ENCODE measurements at places on chromosomes 6 and 20.

GRCh38 chr6:11685481-11686093 is 93.0 kb downstream of the ADTRP start:
- no peak for DNase-seq

GRCh38 chr6:169157197-169158148 is 96.2 kb downstream of the THBS2 start:
- DNase-seq, result no peak

DNA sequence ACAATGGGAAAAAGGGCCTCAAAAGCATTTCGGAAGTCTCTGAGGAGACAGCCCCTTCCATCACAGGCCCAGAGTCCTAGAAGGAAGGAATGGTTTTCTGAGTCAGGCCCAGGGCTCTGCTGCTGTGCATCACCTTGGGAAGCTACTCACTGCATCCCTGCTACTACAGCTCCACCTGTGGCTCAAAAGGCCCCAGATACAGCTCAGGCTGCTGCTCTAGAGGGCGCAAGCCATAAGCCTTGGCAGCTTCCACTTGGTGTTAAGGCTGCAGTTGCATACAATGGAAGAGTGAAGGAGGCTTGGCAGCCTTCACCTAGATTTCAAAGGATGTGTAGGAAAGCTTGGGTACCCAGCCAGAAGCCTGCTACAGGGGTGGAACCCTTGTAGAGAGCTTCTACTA is 54.8 kb downstream of the MEI4 start:
- no peak for DNase-seq

DNA sequence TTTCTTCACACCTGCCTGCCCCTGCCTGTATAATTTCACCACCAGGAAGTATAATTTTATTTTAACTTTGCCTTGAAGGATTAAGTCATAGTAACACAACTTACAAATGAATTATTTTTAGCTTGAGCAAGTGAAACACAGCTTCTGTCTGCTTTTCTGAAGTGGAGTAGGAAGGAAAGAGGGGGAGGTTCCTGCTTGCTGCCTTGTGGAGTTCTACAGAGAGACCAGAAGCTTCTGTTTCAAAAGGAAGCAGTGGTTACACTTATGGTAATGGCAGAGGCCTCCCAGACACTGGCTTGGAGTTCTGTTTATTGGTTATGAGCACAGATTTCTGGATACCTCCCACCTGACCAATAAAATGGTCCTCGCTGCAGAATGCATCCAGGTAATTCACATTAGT is 159.6 kb downstream of the TMEM200A start:
- DNase-seq, result no peak

GRCh38 chr6:34157236-34157830 is 11.4 kb upstream of the GRM4 start:
- DNase-seq, result no peak

DNA sequence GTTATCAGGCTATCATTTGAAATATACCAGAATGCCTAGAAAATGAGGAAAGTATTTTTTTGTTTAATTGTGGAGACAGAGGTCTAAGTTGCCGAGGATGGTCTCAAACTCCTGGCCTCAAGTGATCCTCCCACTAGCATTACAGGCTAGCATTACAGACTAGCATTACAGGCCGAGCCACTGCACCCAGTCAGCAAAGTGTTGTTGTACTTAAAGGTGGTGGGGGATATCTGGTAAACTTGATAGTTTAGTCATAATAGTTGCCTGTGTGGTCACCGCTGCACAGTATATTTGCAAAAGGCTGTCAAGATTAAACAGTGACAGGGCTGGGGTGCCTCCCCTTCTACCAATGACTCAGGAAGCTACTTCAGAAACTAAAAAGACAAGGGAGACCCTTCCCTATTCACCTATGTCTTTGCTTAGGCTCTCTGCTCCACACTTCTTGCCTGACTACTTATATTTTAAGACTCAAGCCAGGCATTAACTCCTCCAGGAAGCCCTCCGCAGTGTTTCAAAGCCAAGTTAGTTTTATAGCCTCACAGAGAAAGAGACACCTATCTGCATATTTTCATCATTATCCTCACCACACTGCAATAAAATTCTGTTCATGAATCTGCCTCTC is 3.1 kb upstream of the AKIRIN2 start:
- no peak for DNase-seq

- no peak for DNase-seq
Measured at GRCh38 chr20:2320813-2321658, 25.2 kb downstream of the TGM3 start.

DNA sequence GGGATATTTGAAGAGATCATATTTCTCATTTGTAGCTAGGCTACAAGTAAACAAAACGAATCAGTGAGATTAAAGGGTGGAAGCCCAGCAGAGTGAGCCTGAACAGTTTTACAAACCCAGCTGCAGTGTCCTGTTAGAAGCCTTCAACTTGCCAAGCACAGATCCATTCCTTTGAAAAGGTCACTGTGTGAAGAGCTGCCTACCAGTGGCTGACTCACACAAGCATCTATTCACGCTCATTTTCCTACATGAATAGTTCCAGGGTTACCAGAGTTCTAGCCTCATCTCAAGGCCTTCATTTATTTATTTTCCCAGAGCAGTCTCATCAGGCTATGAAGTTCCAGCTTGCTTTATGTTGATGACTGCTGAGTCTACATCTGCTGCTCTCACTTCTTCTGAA is 25.7 kb upstream of the MLIP start:
- DNase-seq, result no peak

DNA sequence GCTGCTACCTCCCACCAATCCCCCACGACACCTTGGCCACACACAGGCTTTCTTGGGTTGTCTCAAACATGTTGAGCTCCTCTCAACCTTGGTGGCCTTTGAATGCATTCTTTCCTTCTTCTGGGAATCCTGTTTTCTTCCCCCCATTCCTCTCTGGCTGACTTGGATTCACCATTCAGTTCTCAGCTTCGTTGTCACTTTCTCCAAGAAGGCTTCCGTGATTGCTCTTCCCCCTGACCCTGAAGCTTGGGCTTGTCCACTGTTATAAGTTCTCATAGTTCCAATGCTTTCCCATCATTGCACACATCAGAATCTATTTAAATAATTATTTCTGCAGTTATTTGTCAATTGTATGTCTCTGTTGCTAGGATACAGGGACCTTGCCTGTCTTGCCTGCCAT is 64.2 kb downstream of the RBM38 start:
- DNase-seq, result no peak

DNA sequence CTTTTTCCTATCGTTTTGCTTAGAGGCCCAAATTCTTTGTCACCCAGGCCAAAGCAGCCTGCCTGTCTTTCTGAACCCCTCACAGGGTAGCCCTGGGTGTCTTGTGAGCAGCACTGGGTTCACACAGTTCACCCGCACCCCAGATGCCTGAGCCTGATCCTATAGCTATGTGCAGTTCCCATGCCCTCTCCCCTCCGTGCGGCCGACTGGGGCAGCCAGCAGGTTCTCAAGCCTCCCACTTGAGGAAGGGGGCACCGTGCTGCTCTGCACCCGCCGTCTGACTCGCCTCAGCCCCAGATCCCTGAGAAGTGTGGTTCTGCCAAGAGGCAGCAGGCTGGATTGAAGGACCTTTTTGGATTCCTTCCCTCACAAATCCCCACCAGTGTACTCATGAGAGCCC is 89.0 kb downstream of the PSMB1 start:
- no peak for DNase-seq

- no peak for DNase-seq
Measured at GRCh38 chr20:32252189-32252588, 25.3 kb upstream of the KIF3B start.

- DNase-seq, result no peak
Measured at GRCh38 chr6:84082689-84083265, 49.2 kb downstream of the MRAP2 start.

- DNase-seq, result no peak
Measured at GRCh38 chr20:4159765-4160490, 144.6 kb upstream of the RNF24 start.

- DNase-seq, result peak; percentile 46
Measured at GRCh38 chr6:139028658-139029469, at the start of gene ABRACL. ABRACL (plus strand) TSS chr6:139028745; CDS start chr6:139034161, 5,416 bp downstream.

DNA sequence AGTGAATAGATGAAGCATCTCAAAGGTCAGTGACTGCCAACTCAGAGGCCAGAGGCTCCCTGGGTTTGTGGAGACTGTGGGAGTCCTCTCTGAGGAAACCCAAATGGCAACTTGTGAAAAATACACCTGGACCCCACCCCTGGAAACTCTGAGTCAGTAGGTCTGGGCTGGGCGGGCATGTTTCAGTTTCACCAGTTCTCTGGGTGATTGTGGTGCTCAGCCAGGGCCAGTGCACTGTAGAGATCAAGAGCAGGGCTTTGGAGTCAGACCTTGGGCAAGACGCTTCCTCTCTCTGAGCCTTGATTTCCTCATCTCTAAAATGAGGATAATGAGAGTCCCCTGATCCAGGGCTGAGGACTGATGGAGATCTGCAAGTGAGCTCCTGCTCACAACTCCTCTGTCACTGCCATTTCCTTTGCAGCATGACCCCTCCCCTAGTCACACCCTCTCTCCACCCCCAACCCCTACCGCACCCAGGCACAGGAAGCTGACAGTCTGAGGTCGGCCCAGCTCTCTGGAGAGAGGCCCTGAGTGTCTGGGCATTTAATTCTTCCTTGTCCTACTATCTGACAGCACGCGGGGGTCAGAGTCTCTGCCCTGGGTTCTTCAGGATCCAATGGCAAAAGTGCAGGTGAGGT is 5.1 kb downstream of the DEF6 start:
- no peak for DNase-seq

GRCh38 chr6:31729979-31730630 is 1.0 kb upstream of the DDAH2 start:
- peak; percentile 22 for DNase-seq
